ENCODE measurements at places on chromosomes 16 and 17.

- no peak for DNase-seq
Measured at GRCh38 chr17:52546990-52547389, 388.5 kb upstream of the CA10 start.

DNA sequence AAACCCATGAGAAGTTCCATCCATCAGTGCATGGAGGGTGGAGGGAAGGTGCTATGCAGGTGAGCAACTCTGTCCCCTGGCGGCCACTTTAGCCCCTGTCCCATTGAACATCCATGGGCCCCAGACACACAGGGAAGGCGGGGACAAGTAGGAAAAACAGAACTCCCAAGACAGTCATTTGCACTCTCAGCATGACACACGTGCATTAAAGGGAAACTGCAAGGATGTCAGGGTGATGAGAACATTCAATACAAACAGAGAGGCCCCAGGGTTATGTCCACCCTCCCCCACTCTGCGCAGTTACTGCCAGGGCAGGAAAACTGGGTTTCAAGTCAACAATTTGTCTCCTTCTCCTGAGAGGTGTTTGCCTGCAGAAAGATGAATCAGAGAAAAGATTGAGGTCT, 44.0 kb upstream of the AKTIP start:
- DNase-seq, result no peak

DNA sequence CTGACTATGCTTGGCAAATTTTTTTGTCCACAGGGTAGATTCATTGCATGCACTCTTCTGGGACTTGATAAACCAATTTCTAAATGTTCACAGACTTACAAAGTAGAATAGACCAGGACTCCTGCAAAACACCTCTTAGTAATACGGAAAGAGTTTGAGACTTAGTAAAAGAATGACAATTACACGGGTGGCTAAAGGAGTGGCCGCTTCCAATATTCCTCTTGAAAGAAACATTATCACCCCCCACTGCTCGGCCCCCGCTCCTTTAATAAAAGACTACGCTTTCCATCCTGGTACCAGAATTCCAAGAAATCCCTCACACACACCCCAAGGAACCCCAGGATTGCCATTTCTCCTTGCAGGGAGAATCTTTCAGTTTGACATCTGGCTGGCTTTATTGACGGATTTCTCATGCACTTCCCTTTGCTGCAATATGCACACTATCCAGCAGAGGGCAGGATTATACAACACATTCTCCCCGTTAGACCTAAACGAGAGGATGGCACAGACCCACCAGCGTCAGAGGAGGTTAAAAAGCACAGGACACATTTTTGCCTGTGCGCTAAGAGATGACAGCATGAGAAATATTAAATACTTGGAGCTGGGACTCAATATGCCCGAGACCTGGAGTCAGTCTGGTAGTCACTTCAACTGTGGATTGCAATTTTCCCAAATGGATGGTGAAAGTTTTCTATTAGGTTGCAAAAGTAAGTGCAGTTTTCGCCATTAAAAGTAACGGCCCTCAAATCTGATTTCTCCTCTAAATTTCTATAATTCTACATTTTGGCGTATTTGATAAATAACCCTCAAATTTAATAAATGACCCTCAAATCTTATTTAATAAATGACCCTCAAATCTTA, 46.6 kb upstream of the NUDT7 start:
- peak; percentile 32 for DNase-seq

GRCh38 chr17:81456798-81457197, 55.8 kb downstream of the ACTG1 start:
- no peak for DNase-seq

DNA sequence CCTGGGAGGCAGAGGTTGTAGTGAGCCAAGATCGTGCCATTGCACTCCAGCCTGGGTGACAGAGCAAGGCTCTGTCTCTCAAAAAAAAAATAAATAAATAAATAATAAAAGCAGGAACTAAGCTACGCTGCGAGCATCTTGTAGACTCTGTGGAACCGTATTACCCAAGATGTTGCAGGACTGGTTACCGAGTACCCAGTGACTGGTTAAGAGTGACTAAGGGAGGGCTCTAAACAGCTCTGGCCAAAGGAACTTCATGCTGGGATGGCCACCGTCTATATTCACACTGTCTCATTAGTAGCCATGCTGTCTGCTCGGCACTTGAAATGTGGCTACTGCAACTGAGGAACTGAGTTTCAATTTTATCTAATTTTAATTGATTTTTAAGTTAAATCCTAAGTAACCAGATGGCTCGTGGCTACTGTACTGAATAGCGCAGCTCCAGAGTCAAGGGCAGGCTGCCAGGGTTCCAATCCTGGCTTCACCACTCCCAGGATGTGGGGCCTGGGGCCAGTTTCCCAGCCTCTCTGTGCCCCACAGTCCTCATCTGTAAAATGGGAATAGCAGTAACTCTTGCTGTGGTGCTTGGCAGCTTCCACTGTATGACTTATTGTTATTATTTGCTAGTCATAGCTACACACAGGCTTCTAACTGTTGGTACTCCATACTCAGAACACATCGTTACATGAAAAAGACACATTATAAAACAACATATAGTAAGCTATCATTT, 3.0 kb downstream of the NTAN1 start:
- DNase-seq, result no peak

GRCh38 chr17:32288615-32289014, 23.0 kb downstream of the RHBDL3 start:
- DNase-seq, result no peak

- no peak for DNase-seq
Measured at GRCh38 chr17:65794572-65794971, 233.1 kb upstream of the AXIN2 start.

GRCh38 chr16:75506107-75506506, 10.9 kb upstream of the CHST6 start:
- DNase-seq, result no peak

DNA sequence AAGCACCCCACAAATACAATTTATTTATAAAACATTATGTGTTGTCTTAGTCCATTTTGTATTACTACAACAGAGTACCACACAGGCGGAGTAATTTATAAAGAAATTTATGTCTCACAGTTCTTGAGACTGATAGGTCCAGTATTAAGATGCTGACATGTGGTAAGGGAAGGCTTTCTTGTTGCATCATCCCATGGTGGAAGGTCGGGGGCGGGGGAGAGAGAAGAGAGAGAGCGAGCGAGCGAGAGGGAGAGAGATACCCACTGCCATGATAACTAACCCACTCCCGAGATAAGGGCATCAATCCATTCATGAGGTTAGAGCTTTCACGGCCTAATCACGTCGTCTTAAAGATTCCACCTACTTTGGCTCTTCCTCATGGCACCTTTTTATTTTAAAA, 117.8 kb downstream of the KCNJ12 start:
- DNase-seq, result no peak

DNA sequence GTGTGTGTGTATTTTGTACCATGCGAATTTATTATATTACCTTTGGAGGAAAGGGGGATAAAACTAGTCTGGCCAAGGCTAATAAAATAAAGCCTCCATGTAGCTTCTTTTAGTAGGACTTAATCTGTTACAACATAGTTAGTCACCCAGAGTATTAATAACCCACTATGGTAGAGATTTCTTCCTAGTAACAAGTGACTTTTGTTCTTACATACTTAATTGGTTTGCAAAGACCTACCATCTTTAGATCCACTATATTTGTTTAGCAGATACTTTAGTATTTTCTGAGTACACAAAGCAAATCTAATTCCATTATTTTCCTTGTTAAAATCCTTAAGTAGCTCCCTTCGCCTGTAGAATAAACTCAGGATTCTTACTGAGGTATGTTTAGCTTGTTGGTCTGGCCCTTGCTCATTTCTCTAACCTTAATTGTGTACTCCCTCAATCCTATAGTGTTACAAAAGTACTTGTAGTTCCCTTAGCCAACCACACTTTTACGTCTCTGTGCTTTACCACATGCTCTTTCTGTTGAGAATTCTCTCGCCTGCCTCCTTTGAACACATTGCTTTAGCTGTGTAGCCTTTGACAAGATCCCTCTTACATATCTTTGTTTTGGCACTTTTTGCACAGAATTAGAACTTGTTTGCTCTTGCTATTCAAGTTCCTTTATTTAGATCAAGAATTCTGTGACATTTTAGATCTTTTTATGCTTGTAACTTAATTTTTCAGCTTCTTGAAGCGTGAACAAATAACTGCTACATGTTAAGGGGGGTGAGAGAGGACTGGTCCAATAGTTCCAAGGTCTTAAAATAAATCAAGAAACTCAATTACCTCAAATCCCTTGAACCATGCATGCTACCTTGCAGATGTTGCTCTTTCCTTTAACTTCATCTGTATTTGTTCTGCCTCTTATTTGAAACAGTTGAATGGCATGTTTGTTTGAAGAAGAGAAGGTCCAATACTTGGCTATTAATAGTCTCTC, 23.8 kb downstream of the CLTC start:
- no peak for DNase-seq

DNA sequence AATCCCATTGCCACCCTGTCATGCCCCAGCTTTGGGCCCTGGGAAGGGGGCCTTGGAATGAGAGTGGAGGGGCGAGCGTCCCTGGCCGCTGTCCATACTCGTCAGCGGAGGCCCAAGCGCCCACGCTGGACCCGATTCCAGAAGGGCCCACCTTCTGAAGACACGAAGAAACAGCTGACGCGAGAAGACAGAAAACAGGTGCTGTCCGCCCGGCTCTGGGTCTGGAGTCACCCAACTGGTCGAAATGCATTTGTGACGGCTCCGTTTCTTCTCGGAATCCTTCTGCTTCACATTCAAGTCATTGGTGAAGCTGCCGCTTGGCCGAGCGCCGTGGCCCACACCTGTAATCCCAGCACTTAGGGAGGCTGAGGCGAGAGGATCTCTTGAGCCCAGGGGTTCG, 52.9 kb upstream of the PVALEF start:
- DNase-seq, result no peak

GRCh38 chr17:44398692-44399691, 9.5 kb upstream of the ITGA2B start:
- no peak for DNase-seq

DNA sequence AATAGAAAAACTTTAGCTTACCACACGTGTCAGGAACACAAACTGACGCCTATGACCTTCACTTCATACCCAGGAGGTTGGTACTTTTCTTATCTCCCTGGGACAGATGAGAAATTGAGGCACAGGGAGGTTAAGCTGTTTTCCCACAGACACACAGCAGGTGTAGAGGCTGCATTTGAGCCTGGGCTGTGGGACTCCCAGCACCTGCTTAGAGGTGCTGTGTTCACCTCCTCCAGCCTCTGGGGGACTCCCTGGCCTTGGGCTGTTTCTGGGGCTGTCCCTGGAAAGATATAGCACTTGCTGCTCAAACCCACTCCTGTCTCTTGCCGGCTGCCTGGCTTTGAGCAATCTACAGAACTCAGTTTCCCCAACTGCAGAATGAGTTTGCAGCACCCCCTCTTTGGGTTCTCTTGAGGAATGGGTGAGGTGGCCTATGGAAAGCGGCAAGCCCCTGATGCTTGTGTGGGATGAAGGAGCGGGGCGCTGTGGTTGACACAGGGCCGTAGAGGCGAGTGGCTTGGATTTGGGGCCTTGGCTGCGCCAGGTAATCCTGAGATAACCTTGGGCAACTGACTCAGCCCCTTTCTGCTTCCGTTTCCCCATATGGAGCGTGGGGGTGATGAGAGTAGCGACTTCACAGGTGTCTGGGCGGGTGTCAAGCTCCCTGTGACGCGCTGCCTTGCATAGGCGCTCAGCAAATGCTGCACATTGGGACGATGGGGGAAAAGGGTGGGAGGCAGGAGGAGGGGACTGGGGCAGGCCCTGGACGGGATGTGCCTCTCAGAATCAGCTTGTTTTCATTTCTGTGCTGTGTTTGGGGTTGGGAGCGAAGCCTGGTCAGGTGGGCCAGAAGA, 104.5 kb upstream of the CIBAR2 start:
- DNase-seq, result no peak

- no peak for DNase-seq
Measured at GRCh38 chr17:58840820-58841612, 85.4 kb downstream of the PPM1E start.

DNA sequence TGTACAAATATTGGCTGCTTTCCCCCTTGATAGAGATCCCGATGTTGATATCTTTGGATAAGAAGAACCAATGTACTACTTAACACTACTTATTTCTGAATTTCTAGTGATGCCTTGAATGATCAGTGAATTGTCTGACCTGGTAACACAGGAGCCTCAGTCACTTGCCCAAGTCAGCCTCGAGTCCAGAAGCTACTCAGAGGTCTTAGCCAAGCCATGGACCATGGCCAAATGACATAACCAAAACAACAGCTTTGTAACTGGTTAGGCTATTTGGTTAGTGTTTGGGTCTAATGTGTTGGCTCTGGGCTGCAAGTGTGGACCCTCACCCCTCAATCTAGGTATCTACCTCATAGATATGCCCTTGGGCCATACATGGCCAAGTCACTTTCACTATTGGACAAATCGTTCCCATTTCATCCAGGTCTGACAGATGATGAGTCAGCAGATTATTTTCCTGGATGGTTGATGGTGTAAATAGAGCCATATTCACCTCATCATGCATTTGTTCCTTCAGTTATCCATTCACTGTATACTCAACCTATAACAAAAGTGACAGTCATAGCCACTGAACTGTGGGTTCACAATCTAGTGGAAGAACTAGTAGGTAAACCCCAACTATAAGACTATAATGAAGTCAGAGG, 3.5 kb downstream of the RBFOX1 start:
- DNase-seq, result no peak

DNA sequence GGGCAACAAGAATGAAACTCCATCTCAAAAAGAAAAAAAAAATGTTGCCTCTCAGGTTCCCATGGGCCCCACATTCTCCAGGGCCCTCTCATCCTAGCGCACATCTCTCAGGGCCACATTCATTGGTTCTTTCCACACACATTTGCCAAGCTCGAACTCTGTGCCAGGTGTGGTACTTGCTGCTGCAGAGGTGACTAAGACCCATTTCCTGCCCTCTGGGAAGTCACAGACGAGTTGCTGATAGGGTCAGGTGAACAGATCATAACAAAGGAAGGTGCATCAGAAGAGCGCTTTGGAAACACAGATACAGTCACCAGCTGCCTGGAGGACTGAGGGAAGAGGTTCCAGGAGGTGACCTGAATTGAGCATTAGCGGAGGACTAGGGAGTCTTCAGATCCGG, 1.0 kb downstream of the GSDMA start:
- no peak for DNase-seq

GRCh38 chr17:14157822-14158221, 78.8 kb downstream of the CDRT15 start:
- DNase-seq, result no peak

DNA sequence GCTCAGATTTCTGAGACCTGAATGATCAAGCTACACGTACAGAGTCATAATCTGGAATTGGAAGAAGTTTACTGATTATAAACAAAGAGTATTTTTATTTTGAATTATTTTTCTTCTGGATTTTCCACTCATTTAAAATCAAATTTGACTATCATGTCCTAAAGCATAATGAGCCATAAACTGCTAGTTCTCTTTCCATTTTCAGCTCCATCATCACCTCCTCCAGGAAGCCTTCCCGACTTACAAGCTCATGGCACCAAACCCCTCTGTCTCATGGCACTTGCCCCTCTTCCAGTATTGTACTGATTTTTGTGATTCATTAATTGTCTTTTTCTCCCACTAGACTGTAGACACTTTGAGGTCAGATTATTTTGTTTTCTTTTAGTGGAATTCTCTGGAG, 35.9 kb downstream of the IRX6 start:
- DNase-seq, result no peak

DNA sequence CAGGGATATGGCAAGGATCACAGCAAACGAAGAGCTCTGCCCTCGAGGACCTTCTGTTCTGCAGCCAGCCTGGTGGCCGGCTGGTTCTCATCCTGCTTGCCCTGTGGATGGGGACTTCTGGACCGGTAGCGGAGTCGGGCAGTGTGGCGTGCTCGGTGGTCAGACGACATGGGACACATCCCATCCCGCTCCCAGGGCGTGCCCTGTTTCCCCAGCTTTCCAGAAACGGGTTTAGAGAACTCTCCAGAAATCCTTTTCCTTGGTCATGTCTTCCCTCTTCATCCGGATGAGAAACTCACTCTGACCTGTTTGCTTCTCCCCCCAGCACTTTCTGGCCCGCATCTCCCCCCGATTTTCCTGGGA, 115.8 kb downstream of the OR1D5 start:
- no peak for DNase-seq

Data from stimulated activated CD8-positive, alpha-beta memory T cell treated with anti-CD3 and anti-CD28 coated beads, Interleukin-4, amount 100 ng/mL, for 24 hours (primary cell).